ENCODE measurements at places on chromosomes 1 and 21.

- no peak for DNase-seq
Observed at GRCh38 chr1:173616859-173617258, 14.0 kb upstream of the SLC9C2 start.

DNA sequence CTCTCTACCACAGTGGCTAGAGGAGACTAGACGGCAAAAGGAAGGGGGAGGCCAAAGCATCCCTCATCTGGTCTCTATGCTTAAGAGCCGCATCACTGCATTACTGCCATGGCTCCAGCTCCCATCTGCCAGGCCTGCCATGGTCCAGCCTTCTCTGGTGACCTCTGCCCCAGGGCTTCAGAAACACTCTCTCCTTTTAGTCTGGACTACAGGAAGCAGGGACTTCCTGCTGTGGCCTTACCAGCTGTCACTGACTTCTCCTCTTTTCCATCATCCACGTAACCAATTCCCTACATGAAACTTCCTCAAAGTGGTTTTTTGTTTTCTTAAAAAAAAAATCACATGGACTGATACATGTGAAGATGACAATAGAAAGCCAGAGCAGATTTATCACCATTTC is 323.1 kb upstream of the NFIA start:
- no peak for DNase-seq

DNA sequence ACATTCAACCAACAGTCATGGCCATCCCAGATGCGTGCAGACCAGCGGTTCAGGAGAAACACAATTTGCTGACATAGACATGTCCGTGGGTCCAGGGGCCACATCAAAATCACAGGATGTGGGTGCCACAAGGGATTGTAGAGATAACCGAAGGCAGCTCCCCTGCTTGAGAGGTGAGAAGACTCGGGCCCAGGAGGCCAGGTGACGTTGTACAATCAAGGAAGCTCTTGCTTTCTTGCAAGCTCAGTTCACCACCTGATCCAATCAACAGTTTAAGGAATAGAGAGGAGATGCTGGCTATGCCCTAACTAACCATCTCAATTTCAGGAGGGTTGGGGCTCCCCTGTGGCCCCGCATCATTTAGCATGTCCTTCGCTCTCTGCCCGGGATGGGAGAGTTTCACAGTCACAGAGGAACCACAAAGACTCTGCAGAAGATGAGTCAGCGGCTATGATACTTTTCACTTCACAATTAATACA is 19.5 kb downstream of the UBASH3A start:
- peak; percentile 10 for DNase-seq

GRCh38 chr1:175297291-175297690 is 104.7 kb upstream of the KIAA0040 start:
- DNase-seq, result no peak

GRCh38 chr1:219227360-219228057 is 53.8 kb downstream of the LYPLAL1 start:
- no peak for DNase-seq

GRCh38 chr1:67174716-67175284 is 8.5 kb downstream of the IL23R start:
- DNase-seq, result no peak

GRCh38 chr1:159066108-159066507 is 10.5 kb downstream of the AIM2 start:
- no peak for DNase-seq

GRCh38 chr1:28323720-28324119 is 5.1 kb upstream of the MED18 start:
- DNase-seq, result no peak

DNA sequence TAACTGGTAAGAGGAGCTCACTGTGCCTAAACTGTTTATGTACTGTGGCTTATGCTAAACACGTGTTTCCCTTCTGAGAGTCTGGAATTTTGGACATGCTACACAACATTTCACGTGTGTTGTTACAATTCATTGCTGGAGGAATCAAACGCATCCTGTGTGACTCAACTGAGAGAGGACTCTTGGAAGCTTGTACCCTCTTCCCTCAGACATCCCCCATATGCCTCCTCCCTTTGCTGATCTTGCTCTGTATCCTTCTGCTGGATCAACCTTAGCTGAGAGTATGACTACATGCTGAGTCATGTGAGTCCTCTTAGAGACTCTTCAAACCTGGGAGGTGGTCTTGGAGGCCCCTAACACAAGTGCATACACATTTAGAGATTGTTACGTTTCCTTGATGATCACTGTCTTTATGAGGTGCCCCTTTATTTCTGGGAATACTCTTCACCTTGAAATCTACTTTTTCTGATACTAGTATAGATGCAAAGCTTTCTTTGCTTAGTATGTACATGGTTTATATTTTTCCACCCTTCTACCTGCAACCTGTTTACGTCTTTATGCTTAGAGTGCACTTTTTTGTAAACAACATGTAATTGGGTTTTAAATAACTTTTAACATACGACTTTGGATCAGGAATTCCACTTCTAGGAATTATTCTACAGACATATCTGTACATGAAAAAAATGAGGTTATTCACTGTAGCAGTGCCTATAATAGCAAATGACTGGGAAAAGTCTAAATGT is 8.7 kb downstream of the NPHP4 start:
- no peak for DNase-seq

DNA sequence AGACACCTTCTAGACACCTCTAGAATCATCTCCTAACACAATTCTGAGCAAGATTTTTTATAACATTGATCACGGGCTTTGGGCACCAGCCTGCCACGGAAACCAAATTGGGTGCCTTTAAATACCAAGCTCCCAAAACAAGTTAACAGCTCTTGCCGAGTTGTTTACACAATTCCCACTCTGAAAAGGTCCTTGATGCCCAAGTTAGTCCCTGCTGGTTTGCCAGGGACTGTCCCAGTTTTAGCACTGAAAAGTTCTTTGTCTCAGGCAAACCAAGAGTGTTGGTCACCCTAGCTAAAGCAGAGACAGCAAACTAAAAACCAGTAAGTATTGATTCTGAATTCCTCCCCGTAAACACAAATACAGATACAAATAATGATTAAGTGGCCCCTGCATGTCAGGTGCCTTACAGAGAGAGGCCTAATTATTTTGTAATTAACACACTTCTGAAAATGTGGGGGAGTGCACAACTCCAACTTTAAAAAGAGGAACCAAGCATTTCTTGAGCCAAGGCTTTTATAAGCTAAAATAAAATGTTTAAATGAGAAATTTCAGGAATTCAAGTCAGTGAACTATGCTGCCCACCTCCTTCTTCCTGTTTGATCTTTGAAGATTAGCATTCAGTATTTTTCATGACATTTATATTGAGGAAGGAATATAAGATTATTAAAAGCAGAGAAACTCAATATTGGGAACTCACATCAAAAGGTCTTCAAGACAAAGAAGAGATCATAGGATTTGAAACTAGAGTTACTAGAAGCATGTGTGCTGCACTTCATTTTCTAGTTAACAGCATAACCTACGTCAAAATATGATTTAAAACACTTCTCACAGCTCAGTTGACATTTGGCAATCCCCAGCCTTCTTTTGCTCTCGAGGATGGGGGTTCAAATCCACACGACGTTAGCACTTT is 9.0 kb upstream of the UBE2U start:
- DNase-seq, result no peak

- DNase-seq, result no peak
Observed at GRCh38 chr1:168920456-168921094, 185.9 kb upstream of the ATP1B1 start.

DNA sequence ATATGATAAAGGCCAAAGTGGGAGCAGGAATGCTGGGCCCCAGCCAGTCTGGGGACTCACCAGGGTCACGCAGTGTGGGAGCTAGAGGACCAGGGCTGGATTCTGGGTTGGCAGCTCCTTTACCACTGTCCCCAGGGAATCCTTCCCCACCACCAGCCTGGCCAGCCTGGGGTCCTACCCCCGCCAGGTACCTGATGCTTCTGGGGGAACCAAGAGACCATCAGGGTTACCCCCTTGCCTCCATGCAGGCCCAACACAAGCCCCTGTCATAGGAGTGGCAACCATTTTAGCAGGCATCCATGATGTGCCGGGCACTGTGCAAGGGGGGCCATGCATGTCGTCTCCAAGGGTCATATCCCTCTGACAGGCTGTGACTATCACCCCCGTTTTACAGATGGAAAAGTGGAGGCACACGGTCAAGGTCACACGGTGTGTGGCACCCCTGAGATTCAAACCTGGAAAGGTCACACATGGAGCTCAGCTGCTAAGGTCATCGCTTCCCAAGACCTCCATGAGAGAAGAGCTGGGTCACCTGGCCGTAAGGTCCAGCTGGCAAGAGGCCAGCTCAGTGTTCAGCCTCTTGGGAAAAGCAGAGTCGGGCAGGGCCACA is 16.4 kb downstream of the RUNX3 start:
- no peak for DNase-seq

DNA sequence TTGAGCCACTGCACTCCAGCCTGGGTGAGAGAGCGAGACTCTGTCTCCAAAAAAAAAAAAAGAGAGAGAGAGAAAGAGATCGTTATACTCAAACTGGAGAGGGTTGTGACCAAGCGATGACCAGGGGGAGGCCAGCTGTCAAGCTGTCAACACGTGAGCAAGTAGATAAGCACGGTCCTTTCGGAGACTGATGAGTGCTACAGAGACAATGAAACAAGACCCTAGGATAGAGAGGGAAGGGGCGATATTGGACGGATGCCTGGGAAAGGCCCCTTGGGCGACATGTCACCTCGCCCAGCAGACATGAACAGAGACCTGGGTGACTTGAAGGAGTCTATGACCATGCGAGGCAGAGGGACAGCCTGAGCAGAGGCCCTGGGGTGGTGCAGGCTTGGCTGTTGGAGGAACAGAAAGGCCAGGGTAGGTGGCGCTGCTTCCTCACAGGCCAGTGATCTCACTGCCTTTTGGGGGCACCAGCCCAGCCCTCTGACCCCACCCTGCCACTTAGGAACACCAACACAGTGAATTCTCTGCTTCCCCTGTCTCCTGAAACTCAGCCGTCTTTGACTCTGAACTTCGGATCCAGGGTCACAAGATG is 100.8 kb upstream of the IFFO2 start:
- no peak for DNase-seq

All from KG1 (cell line).